ENCODE measurements at places on chromosomes 7 and 10. TPM values are rescaled to one million over a fixed set of nuclear protein-coding genes. Genes with fewer than 3 reads are reported as not detected.

The TACC2 gene
- total RNA-seq: not detected

The GHRHR gene
- not detected for total RNA-seq

The EVX1 gene
- total RNA-seq: 0.24 TPM

The HPSE2 gene
- not detected for total RNA-seq

Data from CD8-positive, alpha-beta T cell (primary cell).